ENCODE measurements at places on chromosomes 3 and 15.

GRCh38 chr3:46612324-46612723 lies at the start of gene FAM240A:
Gene FAM240A, plus strand, starts transcription at chr3:46612525. Its CDS starts 159 bp downstream, at chr3:46612684.
- DNase-seq: no peak

- DNase-seq: no peak
These were observed 495 bp downstream of the CDC25A start for GRCh38 chr3:48187579-48188265.

GRCh38 chr15:99121207-99121606 lies 16.3 kb downstream of the SYNM start:
- DNase-seq: no peak

- no peak for DNase-seq
These were observed 63.8 kb downstream of the GJD2 start for GRCh38 chr15:34691034-34691433.

DNA sequence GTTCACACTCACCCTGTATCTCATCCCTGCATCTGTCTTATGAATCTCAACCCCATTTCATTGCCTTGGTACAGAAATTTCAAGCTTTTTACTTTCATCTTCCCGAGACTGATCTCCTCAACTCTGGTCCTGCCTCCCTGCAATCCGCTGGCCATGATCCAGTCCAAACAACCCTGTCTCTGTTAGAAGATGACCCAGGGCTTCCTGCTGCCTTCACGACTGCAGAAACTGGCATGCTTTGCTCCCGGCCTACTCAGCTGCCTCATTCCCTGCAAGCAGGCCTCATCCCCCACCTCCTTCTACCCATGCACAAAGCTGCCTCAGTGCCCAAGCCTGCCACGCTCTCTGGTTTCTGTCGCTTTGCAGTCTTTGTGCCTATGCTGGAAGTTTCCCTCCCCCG lies 12.4 kb downstream of the HES1 start:
- no peak for DNase-seq

GRCh38 chr3:126435456-126436315 lies 40.0 kb downstream of the ZXDC start:
- DNase-seq: no peak

GRCh38 chr3:119769394-119770149 lies 12.3 kb upstream of the NR1I2 start:
- no peak for DNase-seq

GRCh38 chr15:74377831-74378766 lies 10.7 kb upstream of the CYP11A1 start:
- no peak for DNase-seq

DNA sequence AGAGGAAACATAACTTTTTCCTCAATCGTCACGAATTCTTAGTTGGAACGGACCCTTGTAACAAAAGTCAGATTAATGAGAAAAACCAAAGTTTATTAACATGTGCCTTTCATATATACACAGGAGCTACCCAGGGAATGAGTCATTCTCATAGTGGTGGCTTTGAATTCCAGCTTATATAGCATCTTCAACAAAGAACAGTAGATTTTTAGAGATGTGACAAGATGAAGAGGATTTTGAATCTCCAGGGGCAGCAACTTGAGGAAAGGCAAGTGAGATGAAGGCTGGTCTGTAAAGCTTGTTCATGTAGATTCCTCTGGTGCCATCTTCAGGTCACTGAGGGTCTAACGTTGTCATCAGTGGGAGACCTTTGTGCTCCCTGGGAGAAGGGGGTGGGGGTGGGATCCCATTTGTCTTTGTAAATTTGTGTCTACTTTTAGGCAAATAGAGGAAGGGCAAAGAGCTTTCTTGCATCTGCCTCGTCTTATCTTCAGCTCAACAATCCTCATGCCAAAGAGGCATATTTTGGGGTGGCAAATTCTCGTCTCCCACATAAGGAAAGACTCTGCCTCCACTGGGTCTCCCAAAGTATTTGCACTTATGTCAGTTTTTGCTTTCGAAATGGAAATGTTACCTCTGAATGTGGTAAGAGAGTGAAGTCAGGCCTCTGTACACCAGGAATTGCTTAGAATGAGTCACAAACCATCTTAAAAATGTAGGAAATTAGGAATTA lies 29.5 kb downstream of the CLEC3B start:
- DNase-seq: no peak

GRCh38 chr3:152622811-152623167 lies 212.1 kb upstream of the P2RY1 start:
- no peak for DNase-seq

GRCh38 chr15:50542887-50543210 lies 3.6 kb downstream of the USP50 start:
- DNase-seq: no peak

GRCh38 chr3:38019658-38020341 lies 9.6 kb downstream of the PLCD1 start:
- no peak for DNase-seq

- DNase-seq: peak; percentile 59
These were observed 183.1 kb downstream of the CHST2 start for GRCh38 chr3:143302638-143303171.

GRCh38 chr15:76196269-76197231 lies 114.7 kb downstream of the ETFA start:
- peak; percentile 25 for DNase-seq

- no peak for DNase-seq
These were observed 20.5 kb downstream of the CCR9 start for GRCh38 chr3:45906681-45907407.

GRCh38 chr15:81092559-81092902 lies 41.5 kb upstream of the CFAP161 start:
- DNase-seq: no peak

GRCh38 chr3:151841801-151842200 lies 27.9 kb downstream of the AADAC start:
- DNase-seq: no peak

DNA sequence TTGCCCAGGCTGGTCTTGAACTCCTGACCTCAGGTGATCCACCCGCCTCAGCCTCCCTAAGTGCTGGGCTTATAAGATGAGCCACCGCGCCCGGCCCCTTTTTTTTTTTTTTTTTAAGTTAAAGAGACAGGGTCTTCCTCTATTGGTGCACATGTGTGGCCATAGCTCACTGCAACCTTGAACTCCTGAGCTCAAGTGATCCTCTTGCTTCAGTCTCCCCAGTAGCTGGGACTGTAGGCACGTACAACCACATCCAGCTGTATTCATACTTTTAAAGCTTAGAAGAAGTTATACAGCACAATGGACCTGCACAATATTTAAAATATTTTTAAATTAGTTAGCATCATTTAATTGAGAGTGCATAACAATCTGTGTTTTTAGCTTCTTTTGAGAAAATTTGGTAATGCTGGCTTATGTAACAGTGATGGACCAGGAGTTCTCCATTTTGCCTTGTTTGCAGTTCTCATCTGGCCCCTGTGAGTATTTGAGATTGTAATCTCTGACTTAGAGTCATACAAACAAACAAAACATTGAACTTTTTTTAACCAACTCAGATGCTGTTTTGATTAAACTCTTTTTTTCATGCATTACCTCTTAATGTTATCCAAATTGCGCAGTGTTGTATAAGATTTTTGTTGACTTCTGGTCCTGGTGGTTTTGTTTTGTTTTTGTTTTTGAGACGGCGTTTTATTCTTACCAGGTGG lies 33.0 kb downstream of the CHD2 start:
- no peak for DNase-seq

GRCh38 chr15:66751579-66751978 lies 49.5 kb downstream of the SMAD6 start:
- no peak for DNase-seq

DNA sequence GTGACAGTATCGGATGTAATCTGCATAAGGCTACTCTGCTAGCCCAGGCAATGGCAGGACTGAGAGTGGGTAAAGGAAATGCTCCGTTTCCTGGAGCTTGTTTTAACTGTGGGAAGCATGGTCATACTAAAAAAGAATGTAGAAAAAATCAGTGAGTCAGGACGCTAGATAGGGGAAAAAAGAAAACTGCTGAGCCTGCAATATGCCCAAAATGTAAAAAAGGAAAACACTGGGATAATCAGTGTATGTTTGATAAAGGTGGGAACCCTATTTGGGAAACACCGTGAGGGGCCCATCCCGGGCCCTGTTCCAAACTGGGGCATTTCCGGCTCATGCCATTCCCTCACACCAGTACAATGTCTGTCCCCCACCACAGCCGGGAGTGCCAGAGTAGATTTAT lies 775.8 kb downstream of the ZPLD1 start:
- DNase-seq: no peak

- DNase-seq: peak; percentile 76
These were observed 84.8 kb downstream of the PPCDC start for GRCh38 chr15:75107908-75108838.

DNA sequence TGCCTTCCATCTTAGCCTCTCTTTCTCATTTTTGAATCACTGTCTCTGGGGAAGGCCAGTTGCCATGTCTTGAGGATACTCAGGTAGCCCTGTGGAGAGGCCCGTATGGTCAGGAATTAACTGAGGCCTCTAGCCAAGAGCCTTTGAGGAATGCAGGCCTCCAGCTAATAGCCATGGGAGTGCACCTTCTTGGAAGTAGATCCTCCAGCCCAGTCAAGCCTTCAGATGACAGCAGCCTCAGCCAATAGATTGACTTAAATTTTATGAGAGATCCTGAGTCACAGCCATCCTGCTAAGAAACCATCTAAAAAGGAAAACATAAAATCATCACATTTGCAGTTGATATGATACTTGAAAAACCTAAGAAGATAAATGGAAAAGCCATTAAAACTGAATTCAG lies 112.5 kb upstream of the BNIP2 start:
- DNase-seq: no peak

- DNase-seq: peak; percentile 70
These were observed 177.5 kb downstream of the RORA start for GRCh38 chr15:61051569-61052031.

DNA sequence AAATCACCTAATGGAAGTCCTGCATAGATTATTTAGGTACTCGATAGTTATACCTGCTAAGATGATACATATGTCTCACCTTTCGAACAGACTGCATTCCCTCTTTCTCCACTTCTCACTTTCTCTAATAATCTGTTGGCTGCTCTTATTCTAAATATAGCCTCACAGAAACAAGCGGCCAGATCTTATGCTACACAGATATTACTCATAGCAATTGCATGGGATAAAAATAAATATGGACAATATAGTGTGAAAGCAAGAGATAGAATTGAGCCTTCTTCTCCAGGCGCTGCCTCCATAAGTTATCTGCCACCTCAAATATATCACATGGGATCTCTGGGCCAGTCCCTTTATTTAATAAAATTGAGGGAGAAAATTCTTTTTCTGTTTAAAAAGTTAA lies 29.5 kb upstream of the TGFBR2 start:
- DNase-seq: no peak

- DNase-seq: no peak
These were observed 4.7 kb downstream of the PXYLP1 start for GRCh38 chr3:141236361-141236760.

GRCh38 chr3:85662462-85662861 lies 703.7 kb downstream of the CADM2 start:
- DNase-seq: no peak

GRCh38 chr3:133487204-133487603 lies 86.3 kb upstream of the CDV3 start:
- DNase-seq: no peak

DNA sequence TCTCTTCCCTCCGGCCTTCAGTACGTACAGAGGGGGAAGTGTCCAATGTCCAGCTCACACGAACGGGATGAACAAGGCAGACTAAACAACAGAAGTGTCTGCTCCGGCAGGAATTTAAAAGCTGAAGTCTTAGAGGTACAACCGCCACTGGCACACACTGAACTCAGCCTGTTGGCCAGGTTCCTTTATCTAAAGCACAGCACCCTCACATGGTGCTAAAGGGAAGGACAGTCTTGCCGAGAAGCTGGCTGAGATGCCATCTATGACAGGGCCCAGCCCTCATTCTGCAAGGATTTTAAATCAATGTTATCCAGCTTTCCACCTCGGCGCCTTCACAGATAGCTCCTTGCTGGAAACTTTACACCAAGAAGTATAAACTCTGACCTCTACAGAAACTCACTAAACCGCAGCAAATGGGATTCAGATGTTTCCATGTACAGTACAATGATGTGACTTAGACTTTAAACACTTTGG lies 2.8 kb downstream of the ADAMTS17 start:
- DNase-seq: no peak

GRCh38 chr3:5437296-5437782 lies 249.8 kb downstream of the EDEM1 start:
- DNase-seq: no peak

DNA sequence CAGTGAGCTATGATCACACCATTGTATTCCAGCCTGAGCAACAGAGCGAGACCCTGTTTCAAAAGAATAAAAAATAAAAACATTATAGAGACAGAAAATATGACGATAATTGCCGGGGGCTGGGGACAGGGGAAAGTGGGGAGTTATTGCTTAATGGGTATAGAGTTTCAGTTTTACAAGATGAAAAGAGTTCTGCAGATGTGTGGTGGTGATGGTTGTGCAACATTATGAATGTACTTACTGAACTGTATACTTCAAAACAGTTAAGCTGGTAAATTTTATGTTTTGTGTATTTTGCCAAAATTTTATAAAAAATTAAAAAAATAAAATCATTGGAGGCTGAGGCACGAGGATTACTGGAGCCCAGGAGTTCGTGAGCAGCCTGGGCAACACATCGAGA lies 24.8 kb upstream of the ZNF774 start:
- DNase-seq: no peak

DNA sequence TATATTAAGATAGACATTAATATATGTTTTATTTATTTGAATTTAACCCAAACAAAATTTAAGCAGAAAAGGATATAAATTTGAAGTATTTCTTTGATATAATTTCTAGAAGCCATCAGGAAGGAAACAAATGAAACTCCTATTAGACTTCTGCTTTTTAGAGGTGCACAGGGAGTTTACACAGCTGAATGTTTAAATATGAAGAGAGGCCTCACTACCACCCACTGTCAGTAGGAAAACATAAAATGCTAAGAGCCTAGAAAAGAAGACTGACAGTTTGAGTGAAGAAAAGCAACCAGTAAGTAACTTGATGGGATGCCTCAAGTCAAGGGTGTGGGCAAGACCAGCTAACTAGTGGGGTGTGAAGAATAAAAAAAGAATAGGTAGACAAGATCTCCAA lies 19.7 kb downstream of the PLSCR2 start:
- no peak for DNase-seq

DNA sequence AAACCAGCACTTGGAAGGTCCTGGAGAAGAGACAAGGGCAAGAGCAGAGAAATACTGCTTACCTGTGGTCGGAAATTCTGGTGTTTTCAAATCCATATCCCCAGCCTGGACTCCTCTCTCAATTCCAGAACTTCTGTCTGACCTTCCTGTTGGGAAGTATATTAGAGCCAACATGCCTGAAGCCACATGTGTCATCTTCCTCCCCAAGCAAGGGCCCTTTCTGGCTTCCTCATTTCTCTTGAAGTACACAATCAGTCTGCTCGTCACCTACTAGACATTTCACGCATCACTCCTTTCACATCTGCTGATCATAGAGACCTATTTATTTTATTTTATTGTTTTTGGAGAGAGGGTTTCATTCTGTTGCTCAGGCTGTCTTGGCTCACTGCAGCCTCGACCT lies 8.4 kb downstream of the PARP14 start:
- no peak for DNase-seq
